Neural crest cell (in vitro differentiated cells): ENCODE measurements at places on chromosomes 6 and 20.

GRCh38 chr20:48716541-48716940 is 111.3 kb downstream of the PREX1 start:
- no peak for DNase-seq

DNA sequence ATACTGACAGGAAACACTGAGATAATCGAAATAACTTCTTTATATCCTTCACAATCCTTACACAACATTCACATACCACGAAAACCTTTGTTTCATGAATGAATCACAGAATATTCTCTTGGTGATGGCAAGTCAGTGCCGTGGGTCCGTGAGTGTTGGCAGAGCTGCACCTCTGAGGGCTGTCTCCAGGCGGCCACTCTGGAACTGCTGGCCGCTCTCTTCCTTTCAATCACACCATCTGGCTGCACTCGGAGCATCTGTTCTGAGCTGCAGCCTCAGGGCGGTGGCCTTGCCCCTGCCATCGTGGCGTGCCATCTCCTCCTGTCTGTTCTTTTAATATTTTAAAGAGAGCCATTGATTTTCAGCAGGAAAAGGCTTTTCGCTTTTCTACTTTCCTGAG is 129.4 kb upstream of the AFDN start:
- DNase-seq: no peak

DNA sequence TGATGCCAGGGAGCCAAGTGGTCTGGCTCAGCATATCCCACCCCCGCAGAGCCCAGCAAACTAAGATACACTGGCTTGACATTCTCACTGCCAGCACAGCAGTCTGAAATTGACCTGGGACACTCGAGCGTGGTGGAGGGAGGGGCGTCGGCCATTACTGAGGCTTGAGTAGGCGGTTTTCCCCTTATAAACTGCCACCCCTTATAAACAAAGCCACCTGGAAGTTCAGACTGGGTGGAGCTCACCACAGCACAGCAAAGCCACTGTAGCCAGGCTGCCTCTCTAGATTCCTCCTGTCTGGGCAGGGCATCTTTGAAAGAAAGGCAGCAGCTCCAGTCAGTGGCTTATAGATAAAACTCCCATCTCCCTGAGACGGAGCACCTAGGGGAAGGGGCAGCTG is 19.4 kb downstream of the TINAG start:
- no peak for DNase-seq

DNA sequence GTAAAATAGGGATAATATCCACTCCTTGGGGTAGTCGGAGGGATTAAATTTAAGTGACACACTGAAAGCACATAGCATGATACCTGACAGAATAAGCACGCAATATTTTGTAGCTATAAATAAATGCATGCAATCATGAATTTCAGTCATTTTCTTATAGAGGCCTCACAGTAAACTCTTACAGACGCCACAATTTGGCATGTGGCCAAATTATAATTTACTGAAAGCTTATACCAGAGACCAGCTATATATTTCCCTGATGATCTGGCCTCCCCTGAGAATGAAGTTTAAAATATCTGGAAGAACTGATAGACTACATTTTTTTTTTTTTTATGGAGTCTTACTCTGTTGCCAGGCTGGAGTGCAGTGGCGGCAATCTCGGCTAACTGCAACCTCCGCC is 40.9 kb downstream of the QRSL1 start:
- DNase-seq: no peak

DNA sequence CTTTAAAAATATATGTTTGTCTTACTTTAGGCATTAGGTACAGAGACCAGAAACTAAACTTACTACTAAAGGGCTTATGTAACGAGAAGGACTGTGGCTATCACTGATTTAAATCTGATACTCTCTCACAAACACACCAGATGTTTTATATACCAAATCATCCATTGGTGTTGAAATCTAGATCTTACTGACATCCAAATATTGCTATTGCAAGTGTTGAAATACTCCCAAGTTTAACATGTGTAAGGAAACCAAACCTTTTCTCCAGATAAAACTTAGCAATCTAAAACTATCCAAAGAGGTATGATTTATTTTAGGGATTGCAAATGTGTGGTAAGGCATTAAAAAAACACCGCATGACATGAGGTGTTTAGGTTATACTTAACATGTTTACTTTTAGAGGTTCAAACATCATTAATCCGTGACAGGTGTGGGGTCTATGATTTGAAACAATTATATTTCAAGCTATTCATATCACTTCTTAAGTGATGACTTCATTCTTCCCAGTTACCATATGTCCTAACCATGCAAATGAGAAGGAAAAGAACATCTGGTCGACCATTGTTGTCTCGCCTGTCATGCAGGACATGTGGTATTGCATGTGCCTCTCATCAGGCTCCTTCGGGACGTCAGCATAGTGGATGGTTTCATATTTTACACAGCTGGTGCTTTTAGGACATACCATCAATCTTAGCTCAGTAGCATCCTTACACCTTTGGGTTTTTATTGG is 168.3 kb upstream of the SPACA1 start:
- no peak for DNase-seq

GRCh38 chr6:48919555-48919954 is 543.5 kb downstream of the MMUT start:
- no peak for DNase-seq

- DNase-seq: no peak
Measured at GRCh38 chr6:154522576-154522975, 12.1 kb upstream of the CNKSR3 start.

DNA sequence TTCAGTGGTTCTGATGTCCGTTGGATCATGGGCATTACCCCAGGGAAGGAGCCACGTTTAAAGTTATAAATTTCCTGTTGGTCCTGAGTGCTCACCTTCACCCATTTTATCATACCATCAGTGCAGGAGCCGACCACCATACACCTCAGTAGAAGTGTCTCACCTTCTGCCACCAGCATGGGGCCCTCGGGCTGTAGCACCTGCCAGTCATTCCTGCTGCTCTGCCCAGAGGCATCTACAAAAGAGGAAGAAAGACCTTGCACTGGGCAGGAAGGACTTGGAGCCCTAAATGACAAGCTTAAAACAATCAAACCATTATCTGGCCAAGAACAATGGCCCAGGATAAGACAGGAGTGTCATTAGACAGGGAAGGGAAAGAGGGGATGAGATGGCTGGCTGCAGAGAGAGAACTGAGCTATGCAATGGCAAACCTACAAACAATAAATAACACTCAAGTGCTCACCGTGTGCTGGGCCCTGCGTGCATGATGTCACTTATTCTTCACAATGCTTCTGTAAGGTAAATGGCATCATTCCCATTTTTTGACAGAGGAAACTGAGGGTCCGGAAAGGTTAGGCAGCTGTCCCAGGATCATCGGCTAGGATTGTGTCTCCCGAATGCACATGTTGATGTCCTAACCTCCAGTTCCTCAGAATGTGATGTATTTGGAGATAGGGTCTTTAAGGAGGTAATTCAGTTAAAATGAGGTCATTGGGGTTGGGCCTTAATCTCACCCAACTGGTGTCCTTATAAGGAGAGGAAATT is 11.2 kb downstream of the SIRPB2 start:
- no peak for DNase-seq

- DNase-seq: no peak
Measured at GRCh38 chr6:132817554-132818403, 3.4 kb downstream of the RPS12 start.

DNA sequence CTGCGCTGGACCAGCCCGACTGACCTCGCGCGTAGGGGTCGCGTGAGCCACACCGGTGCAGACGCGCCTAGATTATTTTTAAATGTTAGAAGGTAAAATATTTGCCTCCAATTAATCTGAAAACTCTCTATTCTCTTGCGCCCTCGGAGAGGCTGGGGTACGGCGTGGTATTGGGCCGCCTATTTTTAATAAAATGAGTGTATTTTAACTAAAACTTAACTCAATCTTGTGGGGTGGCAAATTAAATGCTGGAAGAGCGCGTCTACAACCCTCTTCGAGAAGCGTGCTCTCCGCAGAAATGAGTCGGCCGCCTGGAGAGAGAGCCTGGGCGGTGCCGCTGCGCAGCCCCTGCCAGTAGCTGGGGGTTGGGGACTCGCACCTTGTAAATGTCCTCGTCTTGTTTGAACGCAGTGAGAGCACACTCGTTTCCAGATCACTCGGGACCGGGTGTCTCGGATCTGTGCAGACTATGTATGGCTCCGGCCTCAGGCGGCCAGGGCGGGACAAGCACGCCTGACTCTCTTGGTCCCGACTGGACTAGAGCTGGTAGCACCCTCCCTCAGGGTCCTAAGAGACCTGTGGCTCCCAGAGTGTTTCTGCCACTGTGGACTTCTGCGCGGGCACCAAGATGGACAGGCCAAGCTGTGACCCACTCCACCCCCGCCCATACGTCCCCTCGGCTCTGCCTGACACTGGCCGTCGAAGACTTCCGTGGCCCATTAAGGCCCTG is 2.0 kb upstream of the MAFB start:
- no peak for DNase-seq

DNA sequence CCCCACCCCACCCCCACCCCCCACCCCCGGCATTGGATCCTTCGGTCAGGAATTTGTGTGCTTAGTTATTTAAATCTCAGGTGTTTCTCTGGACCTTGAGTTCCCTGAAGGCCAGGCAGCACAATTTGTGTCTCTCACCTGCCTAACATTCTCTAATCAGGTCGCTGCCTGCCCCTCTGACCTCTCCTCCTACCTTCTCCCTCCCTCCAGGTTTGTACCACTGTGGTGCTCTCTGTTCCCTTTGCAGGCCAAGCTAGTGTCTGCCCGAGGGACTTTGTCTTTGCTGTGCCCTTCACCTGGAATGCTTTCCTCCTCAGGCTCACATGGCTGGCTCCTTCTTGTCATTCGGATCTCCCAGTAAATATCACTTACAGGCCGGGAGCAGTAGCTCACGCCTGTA is 131.4 kb upstream of the SLC2A12 start:
- no peak for DNase-seq

GRCh38 chr6:2094642-2095041 is 150.8 kb downstream of the GMDS start:
- DNase-seq: no peak

DNA sequence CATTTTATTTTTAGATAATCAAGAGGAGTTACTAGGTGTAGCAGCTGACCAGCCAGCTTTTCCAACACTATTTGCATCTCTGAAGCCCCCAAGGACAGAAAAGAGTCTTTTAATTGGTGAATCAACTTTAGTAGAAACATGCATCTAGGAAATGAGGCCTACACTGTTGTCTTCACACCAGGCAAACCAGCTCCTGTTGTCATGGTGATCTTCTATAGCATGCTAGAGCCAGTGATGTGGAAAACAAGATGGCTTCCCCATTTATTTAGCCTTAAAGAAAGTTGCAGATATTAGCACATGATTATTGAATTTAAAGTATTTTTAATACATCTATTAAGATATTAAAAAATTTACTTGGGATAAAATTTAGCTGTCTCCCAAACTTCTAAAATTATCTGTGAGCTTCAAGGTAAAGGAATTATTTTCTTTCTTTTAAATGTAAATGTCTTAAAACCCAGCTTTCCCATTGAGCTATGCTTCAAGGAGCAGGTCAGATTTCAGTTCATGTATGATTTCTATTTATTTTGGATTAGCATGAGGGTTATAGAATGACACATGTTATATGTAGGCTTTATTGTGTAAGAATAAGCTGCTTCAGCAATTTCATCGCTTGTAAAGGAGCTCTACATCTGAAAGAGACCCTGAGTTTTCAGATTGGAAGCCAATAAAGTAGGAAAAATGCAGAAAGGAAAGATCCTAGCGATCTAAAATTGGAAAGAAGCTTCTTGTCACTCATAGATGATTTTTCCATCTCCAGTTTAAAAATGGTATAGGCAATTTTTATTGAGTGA is 564.9 kb upstream of the CITED2 start:
- no peak for DNase-seq

- DNase-seq: no peak
Measured at GRCh38 chr6:13474360-13474759, 13.0 kb downstream of the GFOD1 start.

DNA sequence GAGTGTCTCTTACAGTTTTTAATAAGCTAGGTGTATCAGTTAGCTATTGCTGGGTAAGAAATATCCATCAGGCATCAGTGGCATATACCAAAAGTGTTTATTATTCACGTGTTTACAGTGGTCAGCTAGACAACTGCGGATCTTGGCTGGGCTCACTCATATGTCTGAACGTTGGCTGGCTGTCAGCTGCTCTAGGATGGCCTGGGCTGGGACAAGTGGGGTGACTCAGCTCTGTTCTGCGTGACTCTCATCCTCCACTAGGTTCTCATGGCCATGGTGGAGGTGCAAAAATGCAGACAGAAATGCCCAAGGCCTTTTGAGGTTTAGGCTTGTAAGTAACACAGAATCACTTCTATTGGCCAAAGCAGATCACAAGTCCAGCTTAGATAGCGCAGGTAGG is 22.0 kb downstream of the ZNF341 start:
- DNase-seq: no peak

DNA sequence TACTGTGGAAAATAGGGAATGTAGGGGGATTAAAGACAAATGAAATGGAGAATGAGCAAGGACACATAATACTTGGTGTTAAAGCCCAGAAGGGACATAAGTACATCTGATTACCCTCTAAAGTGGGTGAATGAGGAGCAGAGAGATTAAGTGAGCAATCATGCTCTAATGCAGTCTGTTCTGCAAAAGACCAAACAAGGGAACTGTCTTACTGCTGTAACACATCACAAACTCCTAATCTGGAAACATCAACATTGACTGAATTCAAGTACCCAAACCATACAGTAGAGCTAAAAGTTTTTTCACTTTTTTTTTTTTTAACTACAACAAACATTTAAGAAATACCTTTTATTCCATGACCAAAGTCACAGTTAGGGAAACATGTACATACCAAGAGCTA is 19.3 kb upstream of the SLC17A4 start:
- no peak for DNase-seq

DNA sequence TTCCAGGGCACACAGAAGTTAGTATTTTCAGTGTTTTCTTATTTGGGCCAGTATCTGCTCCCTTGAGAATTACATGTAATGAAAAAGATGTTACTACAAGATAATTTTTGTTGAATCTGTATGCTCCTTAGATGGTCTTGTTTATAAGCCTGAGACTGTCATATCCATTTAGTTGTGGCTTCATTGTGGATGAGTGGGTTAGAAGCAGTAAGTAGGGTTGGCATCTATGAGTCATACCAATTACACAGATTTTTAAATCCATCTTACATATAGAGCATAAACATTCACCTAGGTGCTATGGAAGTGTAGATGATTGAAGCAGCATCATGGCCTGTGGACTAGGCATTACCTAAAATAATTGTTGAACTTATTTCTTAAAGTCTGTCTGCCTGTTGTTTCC is 13.5 kb upstream of the BAG2 start:
- DNase-seq: no peak

DNA sequence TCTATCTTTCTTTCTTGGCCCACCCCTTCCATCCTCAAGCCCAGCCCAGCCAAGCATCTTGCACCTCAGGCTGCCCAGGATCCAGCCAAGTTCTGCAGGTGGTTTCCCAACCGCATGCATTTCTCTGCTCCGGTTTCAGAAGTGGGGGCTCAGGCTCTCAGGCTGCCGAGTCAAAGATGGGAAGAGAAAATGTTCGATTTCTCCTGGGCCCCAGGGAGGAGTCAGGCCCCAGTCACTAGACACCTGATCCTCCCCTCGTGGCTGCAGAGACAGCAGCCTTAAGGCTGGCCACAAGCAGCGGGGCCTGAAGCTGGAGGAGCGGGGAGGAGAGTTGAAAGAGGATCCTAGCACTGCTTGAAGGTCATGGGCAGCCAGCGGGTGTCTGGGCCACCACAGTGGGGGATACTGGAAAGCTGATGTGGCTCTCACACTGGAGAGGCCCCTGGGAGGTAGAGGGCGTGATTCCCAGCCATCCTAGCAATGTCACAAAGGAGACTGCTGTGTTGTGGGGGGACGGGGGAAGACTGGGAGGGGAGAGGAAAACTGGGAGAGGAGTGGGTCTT is 42.2 kb upstream of the ZFAND3 start:
- no peak for DNase-seq

- DNase-seq: peak; percentile 54
Measured at GRCh38 chr6:43368259-43369160, 937 bp downstream of the ZNF318 start.

GRCh38 chr6:111406200-111406721 is 76.8 kb downstream of the REV3L start:
- no peak for DNase-seq
